ENCODE measurements at places on chromosomes 3 and 15. TPM values are rescaled to one million over a fixed set of nuclear protein-coding genes. Genes with fewer than 3 reads are reported as not detected.

GRCh38 chr15:31732726-31733125 is 297.6 kb upstream of the CHRNA7 start:
- DNase-seq = no peak

ABCF3 gene
- 126 TPM for total RNA-seq

GPR149 gene
- total RNA-seq = not detected

THAP10 gene
- not detected for total RNA-seq

DNA sequence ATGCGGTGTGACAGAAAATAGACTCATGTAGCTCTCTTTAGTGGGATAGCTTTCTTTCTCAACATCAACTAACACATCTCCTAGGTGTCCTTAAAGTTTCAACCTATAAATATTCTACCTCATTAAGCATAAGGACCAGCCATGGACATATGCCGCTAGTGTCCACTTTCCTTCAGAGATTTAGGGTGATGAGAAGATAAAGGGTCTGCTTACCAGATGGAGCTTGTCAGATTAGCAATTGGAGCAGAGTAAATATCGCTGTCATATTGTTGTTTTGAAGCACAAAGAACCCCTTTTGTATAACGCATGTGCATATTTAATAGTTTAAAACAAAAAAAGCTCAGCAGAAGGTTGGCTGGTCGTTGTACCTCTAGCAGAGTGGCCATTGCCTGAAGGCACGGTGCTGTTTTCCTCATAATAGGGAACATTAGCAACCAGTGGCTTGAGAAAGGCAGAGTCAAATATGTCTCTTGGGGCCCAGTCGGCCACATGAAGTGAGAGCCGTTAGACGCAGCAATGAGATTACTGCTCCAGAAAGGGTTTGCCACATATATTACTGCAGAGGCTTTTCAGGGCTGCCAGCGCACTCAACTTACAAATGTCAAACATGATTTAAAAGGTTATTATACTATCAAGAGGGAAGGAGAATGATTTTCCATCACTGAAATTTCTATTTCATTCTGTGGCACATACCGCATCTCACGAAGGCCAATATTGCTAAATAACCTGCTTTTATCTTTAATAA is 264.2 kb downstream of the ROBO2 start:
- DNase-seq = no peak

GRCh38 chr15:51161491-51162220 is 67.0 kb upstream of the TNFAIP8L3 start:
- DNase-seq = no peak

CCDC33 gene
- not detected for total RNA-seq
